ENCODE measurements at places on chromosomes 6 and 20.

GRCh38 chr6:48318670-48319069, 207.7 kb upstream of the PTCHD4 start:
- no peak for DNase-seq

- peak; percentile 85 for DNase-seq
These were observed 91.2 kb upstream of the SIRPA start for GRCh38 chr20:1803932-1804501.

- no peak for DNase-seq
These were observed 62.4 kb downstream of the YTHDF1 start for GRCh38 chr20:63153254-63154221.

- DNase-seq, result no peak
These were observed 2.8 kb upstream of the COL20A1 start for GRCh38 chr20:63290136-63290676.

DNA sequence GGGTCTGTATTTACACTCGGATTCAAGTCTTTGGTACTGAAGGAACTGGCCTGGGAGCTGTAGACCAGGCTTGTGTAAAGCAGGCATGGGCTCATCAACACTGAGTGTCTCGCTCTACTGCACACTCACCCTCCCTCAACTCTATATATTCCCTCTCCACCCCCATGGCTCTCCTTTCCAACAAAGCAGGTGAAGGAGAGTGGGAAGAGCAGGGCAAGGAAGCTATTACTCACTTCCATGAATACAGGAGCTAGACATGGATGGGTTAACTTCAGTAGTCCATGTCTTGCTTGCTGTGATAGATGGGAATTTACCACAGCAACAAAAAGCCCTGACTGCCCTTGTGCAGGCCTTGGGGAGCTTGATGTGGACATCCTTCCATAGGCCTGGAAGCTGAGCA, 20.7 kb upstream of the SLC2A12 start:
- no peak for DNase-seq

DNA sequence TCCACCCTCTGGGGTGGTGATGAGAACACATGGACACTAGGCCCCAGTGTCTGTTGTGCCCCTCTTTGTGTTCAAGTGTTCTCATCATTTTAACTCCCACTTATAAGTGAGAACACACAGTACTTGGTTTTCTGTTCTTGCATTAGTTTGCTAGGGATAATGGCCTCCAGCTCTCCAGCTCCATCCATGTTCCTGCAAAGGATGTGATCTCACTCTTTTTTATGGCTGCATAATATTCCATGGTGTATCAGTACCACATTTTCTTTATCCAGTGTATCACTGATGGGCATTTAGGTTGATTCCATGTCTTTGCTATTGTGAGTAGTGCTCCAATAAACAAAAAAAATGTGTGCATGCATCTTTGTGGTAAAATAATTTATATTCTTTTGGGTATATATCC, 67.4 kb downstream of the RWDD2A start:
- no peak for DNase-seq

DNA sequence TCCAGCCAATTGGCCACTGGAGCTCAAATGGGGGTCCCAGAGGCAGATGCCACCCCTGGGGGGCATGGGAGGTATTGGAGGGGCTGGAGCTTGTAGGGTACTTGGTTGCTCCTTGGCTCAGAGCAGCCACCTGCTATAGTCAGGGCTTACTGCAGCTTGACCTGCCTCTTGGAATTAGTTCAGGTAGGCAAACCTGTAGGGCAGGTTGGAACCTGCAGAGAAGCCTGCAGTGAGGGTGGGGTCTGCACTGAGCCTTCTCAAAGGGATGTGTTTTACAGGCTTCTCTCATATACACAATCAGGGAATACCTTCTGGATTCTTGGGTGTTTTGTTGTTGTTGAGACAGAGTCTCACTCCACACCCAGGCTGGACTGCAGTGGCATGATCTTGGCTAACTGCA, 94.2 kb upstream of the MYL9 start:
- DNase-seq, result no peak

DNA sequence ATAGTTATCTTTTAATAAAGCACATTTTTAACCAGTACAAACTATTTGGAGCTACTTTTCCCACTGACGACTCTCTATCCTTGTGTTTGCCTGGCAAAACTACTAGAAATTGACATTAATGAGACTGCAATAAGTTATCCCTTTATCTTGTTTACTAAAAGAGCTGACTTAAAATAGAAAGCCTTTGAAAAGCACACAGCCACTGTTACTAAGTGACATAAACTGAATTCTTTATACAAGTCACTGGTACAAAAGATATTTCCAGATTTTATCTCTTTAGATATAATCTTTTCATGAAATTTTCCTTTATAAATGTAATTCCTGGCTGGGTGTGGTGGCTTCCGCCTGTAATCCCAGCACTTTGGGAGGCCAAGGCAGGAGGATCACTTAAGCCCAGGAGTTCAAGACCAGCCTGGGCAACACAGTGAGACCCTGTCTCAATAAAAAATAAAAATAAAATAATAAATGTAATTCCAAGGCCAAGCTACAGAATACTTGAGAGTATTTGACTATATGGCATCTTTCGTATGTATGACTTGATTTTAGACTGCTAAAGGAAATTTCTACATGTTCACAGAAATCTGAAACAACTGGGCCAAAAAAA, 9.5 kb downstream of the MBOAT1 start:
- DNase-seq, result no peak

DNA sequence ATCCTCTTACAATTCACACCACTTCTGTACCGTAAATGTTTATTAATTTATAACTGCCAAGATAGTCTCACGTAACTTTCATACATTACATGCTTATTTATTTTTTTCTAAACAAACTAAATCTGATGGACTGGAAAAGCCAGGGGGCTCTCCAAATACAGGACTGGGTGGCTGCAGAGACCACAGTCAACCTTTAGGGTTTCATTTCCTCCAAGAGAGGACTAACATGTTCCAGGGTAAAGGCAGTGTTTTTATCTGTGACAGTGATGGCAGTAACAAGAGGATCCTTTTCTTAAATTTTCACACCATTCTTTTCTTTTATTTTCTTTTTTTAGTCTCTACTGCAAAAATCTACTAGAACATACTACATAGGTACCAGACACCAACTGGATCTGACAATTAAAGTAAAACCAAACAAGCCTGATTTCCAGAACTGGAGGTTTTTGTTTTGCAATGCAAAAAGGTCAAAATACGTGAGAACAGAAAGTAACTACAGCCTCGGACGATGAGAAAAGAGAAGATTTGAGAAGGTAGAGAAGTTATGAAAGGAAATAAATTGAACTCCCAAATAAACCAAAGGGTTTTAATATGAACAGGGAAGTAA, 1.2 kb downstream of the LMBRD1 start:
- no peak for DNase-seq

GRCh38 chr6:11260249-11261038, 28.0 kb upstream of the NEDD9 start:
- no peak for DNase-seq

DNA sequence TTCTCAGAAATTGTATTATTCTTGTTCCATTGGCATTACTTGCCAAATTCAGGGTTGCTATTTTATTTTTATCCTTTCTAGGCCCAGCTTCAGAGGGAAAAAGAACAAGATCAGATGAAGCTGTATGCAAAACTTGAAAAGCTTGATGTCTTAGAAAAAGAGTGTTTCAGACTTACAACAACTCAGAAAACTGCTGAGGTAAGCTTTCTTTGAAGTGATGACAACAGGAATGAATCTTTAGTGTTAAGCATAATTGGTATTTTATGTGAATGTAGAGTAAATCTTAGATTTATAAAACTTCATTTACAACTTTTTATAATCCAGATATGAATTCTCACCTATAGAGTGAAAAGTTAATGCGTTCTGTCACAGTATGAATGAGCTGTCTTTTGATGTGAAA, 58.4 kb downstream of the CEP57L1 start:
- no peak for DNase-seq

DNA sequence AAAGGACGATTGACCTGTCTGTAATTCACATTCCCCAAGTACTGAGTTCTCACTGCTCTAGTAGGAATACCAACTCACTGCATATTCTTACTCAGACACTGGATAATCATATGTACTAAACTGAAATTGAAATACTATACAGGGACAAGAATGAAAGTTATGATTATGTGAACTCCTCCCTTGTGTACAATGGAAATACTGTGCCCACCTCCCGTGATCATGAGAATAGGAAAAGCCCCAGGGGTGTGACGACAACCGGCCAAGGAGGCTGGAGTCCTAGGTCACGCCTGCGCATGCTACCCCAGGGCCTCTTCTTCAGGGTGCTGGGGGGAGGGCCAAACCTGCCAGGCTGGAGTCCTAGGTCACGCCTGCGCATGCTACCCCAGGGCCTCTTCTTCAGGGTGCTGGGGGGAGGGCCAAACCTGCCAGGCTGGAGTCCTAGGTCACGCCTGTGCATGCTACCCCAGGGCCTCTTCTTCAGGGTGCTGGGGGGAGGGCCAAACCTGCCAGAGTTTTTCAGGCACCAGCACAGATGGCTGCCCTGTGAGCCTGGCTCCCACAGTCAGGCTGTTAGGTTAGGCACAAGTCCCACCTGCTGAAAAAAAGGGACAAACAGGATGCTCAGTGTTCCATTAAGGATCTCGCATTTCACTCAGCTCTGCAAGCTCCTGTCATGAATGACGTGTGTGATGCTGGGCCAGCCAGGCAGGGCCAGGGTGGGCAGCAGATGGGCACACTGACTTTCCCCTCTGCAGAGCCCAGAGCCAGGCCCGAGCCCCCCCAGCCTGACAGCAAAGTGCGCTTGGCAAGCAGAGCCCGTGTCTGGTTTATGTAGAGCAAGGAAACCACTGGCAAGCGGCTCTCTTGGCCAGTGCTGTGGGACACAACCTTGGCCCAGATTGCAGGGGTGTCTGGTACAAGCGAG, 107.7 kb downstream of the FOXF2 start:
- no peak for DNase-seq

DNA sequence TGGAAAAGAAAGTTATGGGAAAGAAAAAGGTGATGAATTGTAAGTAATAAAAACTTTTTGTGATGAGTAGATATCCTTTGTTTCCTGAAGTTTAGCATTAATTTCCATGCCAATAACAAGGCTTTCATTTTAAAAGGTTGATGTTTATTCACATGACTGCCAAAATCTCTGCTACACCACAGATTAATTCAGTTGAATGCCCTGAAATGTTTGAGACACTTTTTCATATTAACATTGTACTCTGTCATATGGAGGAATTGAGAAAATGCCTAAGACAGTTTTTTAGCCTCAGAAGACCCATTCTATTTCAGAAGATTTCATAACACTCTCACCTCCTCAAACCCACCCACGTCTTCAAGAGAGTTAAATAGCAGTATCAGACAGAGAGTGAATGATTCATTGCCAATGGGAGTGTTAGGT, 115.5 kb downstream of the ADGRG6 start:
- no peak for DNase-seq

DNA sequence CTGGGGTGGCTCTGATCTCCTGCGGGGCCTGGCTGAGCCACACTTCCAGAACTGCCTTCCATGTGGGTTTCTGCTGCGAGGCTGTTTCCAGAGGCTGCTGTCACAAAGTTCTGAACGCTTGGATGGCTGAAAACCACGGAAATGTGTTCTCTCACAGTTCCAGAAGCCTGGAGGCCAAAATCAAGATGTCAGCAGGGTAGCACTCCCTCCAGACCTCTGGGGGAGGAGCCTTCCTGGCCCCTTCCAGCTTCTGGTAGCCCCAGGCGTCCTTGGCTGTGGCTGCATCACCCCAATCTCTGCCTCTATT, 23.7 kb upstream of the BMP7 start:
- DNase-seq, result no peak

DNA sequence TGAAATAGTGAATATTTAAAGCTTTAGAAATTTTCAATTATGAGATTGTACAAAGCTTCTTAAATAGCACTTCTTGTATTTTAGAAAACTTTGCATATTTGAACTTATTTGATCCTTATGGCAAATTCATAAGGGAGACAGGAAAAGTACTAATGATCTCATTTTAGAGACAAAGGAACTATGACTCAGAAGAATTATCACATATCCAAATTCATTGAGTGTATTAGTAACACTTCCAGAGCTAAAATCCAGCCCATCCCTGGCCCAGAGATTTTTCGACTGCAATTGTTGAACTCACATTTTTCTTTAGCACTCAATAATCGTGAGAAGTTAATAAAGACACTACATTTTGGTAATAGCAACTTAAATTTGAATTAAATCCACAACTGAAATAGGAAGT, 704.3 kb downstream of the EPM2A start:
- no peak for DNase-seq

DNA sequence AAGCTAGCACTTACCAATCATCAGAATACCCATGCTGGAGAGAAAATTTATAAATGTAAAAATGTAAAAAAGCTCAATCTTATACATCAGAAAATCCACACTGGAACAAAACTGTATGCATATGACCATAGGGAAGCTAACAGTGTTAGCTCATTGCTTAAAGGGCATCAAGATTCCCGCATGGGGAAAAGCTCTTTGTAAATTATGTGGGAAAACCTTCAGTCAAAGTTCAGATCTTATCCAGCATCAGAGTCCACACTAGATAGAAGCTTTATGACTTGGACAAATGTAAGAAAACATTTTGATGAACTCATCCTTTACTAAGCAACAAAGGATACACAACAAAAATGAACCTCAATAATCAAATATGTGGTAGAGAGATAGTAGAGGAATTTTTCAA, 34.7 kb downstream of the ZKSCAN8 start:
- DNase-seq, result no peak

GRCh38 chr6:31304683-31305082, 32.8 kb upstream of the HLA-C start:
- DNase-seq, result no peak

DNA sequence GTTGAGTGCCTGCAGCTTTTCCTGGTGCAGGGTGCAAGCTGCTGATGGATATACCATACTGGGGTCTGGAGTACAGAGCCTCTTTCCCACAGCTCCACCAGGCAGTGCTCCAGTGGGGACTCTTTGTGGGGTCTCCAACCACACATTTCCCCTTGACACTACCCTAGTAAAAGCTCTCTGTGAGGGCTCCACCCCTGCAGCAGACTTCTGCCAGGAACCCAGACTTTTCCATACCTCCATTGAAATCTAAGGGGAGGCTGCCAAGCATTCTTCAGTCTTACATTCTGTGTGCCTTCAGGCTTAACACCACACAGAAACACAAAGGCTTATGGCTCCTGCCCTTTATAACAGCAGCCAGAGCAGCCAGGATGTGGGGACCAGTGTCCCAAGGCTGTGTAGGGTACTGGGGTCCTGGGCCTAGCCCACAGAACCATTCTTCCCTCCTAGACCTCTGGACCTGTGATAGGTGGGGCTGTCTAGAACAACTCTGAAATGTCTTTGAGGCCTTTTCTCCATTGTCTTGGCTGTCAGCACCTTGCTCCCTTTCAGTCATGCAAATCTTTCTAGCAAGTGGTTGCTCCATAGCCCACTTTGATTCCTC, 65.7 kb downstream of the TBXT start:
- no peak for DNase-seq

DNA sequence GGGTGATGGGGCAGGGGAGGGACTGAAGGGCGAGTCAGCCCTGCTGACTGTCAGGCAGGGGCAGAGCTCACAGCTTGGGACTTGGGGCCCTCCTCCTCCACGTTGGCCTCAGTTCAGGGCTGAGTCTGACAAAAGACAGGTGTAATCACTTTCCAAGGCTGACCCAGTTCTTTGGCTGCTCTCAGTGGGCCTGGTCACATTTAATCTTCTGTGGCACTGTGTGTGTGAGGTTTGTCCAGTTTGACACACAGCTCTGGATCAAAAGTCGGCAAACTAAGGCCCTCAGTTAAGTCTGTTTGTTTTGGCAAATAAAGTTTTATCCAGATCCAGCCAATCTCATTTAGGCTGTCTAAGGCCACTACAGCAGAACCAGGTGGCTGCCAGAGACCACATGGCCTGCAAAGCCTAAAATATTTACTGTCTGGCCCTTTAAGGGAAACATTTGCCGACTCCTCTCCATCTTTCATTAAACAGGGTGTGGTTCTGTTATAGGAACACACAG, 5.1 kb upstream of the MAP1LC3A start:
- no peak for DNase-seq

Measured in vagina (tissue), 2 donors.